ENCODE measurements at places on chromosomes 1 and 21. TPM values are rescaled to one million over a fixed set of nuclear protein-coding genes. Genes with fewer than 3 reads are reported as not detected.

GRCh38 chr1:192811594-192812239 lies 2.9 kb downstream of the RGS2 start:
- H3K4me1 ChIP-seq = peaks cover 16% of the 10 kb centered on the region
- peak overlapping the region; percentile 98 for H3K27ac ChIP-seq
- peaks cover 22% of the 10 kb centered on the region for H3K36me3 ChIP-seq
- DNase-seq = no peak

ARHGEF16 gene
- 2.2 TPM for total RNA-seq

- no peaks in the 10 kb centered on the region for H3K36me3 ChIP-seq
- H3K4me3 ChIP-seq = no peak overlapping the region
- H3K4me1 ChIP-seq = peaks cover 63% of the 10 kb centered on the region
- DNase-seq = no peak
Measured at GRCh38 chr1:53111073-53111556, 31.3 kb downstream of the SLC1A7 start.

GRCh38 chr1:115952547-115952946 lies 23.8 kb upstream of the SLC22A15 start:
- no peak overlapping the region for H3K4me3 ChIP-seq
- no peak for DNase-seq
- no peak overlapping the region for H3K27ac ChIP-seq
- H3K4me1 ChIP-seq = no peaks in the 10 kb centered on the region
- no peaks in the 10 kb centered on the region for H3K27me3 ChIP-seq

DNA sequence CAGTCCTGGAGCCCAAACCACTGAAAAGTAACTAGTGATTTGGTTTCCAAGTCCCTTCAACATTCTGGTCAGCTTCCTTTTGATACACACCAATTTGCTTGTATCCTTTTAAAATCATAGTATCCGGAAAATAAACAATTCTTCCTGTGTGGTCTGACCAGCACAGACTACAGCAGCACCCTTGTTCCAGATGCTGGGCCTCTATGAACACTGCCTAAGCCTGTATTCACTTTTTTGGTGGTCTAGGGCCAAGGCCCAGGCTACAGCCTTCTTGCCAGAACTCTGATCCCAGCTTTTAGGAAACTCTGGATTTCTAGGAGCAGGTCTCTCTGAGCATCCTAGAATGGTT lies 801 bp upstream of the DDAH1 start:
- H3K36me3 ChIP-seq = no peaks in the 10 kb centered on the region
- no peaks in the 10 kb centered on the region for H3K27me3 ChIP-seq
- peaks cover 23% of the 10 kb centered on the region for H3K4me1 ChIP-seq
- no peak for DNase-seq

DNA sequence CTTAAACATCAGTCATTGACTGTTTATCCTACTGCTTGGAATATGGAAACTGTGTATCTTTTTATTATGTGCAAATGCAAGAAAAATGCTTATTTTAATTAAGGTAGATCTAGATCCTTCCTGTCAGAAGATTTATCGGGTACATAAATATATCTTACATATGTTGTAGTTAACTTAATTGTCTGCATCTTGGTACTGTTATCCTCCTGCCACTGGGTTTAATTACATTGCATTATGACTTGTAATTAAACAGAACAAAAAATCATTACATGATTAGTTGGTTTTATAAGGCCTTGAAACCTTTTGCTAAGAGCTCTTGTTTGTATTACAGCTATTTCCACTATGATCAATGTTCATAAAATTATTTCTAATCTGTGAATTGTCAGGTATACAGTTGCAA lies 211.2 kb downstream of the PTGER3 start:
- DNase-seq = no peak
- H3K27me3 ChIP-seq = no peaks in the 10 kb centered on the region
- no peaks in the 10 kb centered on the region for H3K4me1 ChIP-seq
- H3K36me3 ChIP-seq = no peaks in the 10 kb centered on the region

DNA sequence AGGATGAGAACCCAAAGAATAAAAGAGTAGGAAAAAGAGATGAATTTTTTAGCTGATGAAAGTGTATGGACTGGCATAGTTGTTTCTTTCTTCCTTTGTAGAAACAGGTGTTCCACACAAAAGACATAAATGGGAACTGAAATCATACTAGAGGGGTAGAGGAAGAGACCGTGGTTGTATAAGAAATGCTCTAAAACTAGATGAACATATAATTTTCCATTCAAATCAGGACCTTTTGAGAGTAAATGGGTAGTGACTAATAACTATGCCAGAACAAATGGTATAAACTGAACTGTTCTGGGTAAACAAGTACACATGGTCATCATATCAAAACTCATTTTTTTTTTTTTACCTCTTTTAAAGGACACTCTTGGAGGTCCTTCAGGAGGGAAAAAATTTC lies 344.2 kb downstream of the VAV3 start:
- no peaks in the 10 kb centered on the region for H3K36me3 ChIP-seq
- H3K4me1 ChIP-seq = peaks cover 9% of the 10 kb centered on the region
- DNase-seq = no peak
- H3K4me3 ChIP-seq = no peak overlapping the region
- H3K27ac ChIP-seq = no peak overlapping the region

GRCh38 chr1:203178821-203179666 lies 3.4 kb upstream of the MYBPH start:
- no peaks in the 10 kb centered on the region for H3K27me3 ChIP-seq
- no peak for DNase-seq
- no peaks in the 10 kb centered on the region for H3K36me3 ChIP-seq
- no peak overlapping the region for H3K4me3 ChIP-seq
- no peak overlapping the region for H3K27ac ChIP-seq

DNA sequence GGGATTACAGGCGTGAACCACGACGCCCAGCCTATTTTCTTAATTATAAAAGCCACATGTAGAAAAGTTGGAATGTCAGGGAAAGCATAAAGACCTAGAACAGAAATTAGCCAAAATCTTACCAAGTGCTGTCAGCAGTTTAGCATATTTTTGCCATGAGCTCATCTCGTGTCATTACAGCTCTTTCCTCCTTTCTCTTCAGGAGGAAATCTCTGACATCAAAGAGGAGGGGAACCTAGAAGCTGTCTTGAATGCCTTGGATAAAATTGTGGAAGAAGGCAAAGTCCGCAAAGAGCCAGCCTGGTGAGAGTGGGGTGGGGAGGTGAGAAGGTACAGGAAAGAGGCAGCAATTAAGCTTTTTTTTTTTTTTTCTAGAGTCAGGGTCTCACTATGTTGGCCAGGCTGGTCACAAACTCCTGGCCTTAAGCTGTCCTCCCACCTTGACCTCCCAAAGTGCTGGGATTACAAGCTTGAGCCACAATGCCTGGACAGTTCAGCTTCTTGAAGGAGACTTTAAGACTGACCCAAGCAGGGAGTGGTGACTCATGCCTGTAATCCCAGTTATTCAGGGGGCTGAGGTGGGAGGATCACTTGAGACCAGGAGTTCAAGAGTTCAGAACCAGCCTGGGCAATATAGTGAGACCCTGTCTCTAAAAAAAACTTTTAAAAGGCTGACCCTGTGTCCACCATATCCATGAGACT lies 8.4 kb upstream of the BGLAP start:
- H3K4me3 ChIP-seq = no peak overlapping the region
- H3K4me1 ChIP-seq = no peaks in the 10 kb centered on the region
- H3K27me3 ChIP-seq = no peaks in the 10 kb centered on the region
- peaks cover 16% of the 10 kb centered on the region for H3K36me3 ChIP-seq
- no peak overlapping the region for H3K27ac ChIP-seq
- DNase-seq = no peak

OR2T35 gene
- not detected for total RNA-seq

- H3K27me3 ChIP-seq = no peaks in the 10 kb centered on the region
- no peak overlapping the region for H3K27ac ChIP-seq
- H3K4me3 ChIP-seq = no peak overlapping the region
- peaks cover 8% of the 10 kb centered on the region for H3K4me1 ChIP-seq
Measured at GRCh38 chr1:236149003-236149595, 6.8 kb downstream of the GPR137B start.

DNA sequence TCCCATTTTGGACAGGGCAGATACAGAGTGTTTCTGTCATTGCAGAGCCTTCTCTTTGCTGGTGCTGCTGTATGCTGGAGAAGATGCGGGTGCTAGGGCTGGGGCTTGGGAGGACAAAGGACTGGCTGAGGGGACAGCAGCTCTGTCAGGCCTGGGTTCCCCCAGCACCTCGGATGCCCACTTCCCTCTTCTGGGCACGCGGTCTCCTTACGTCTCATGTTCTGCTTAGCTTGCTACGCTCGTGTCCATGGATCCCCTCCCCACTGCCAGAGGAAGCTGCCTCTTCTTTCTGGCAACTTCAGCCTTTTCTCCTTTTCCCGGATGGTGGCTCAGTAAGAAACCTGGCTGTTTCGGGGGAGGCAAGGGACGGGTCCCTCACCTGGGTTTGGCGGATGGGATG lies 75.7 kb downstream of the ARHGEF10L start:
- no peak overlapping the region for H3K27ac ChIP-seq
- no peak for DNase-seq
- no peak overlapping the region for H3K4me3 ChIP-seq
- H3K36me3 ChIP-seq = no peaks in the 10 kb centered on the region

DNA sequence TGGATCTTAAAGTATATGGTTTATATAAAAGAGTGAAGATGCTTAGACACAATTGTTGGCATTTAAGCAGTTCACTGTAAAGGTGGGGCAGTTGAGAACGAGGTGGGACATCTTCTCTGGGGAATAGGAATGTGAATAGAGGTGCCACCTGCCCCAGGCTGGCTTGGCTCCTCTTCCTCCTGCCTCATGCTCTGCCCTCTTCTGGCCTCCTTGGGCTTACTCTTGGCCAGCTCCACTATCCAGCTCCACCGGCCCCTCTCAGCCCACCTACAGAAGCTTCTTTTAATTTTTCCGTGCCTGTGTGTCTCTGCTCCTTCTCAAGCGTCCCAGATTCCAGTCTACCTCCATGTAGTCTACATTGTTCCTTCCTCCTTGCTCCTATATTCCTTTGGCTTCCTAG lies 122.1 kb downstream of the NUF2 start:
- H3K4me1 ChIP-seq = no peaks in the 10 kb centered on the region
- no peak overlapping the region for H3K4me3 ChIP-seq
- DNase-seq = no peak
- H3K27me3 ChIP-seq = no peaks in the 10 kb centered on the region
- no peak overlapping the region for H3K27ac ChIP-seq

KRTAP19-3 gene
- not detected for total RNA-seq

PTBP2 gene
- total RNA-seq = 162 TPM

C1orf94 gene
- not detected for total RNA-seq

- no peaks in the 10 kb centered on the region for H3K36me3 ChIP-seq
- H3K27ac ChIP-seq = no peak overlapping the region
- no peaks in the 10 kb centered on the region for H3K4me1 ChIP-seq
- H3K4me3 ChIP-seq = no peak overlapping the region
- H3K27me3 ChIP-seq = no peaks in the 10 kb centered on the region
Measured at GRCh38 chr1:53258216-53258615, 19.9 kb upstream of the MAGOH start.

C1orf21 gene
- total RNA-seq = 56.2 TPM

- no peak overlapping the region for H3K27ac ChIP-seq
- H3K27me3 ChIP-seq = no peaks in the 10 kb centered on the region
- no peak overlapping the region for H3K4me3 ChIP-seq
- peaks cover 21% of the 10 kb centered on the region for H3K4me1 ChIP-seq
- no peak for DNase-seq
- no peaks in the 10 kb centered on the region for H3K36me3 ChIP-seq
Measured at GRCh38 chr1:71656902-71657301, 576.1 kb upstream of the ZRANB2 start.

KCNK1 gene
- total RNA-seq = 1.4 TPM

NECTIN4 gene
- not detected for total RNA-seq

DNA sequence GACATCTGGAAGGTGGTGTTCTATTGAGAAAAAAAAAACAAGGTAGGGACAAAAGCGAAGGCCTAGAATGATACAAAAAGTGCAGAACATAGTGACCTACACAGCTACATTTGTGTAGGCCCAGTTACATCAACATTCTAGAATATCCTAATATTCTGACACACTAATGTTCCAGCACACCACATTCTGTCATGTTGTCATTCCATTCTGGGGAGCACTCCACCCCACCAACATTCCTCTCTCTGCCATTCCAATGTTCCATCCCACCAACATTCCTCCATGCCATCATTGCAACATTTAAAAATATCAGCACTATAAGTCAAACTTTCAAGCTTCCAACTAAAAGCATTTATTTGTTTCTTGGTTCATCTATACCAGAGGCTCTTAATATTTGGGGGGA lies 28.5 kb downstream of the COA7 start:
- no peak overlapping the region for H3K4me3 ChIP-seq
- no peaks in the 10 kb centered on the region for H3K36me3 ChIP-seq
- no peak for DNase-seq
- no peaks in the 10 kb centered on the region for H3K27me3 ChIP-seq
- no peaks in the 10 kb centered on the region for H3K4me1 ChIP-seq
- no peak overlapping the region for H3K27ac ChIP-seq

GRCh38 chr1:59062743-59063142 lies 234.2 kb upstream of the FGGY start:
- no peaks in the 10 kb centered on the region for H3K27me3 ChIP-seq
- H3K27ac ChIP-seq = peak overlapping the region; percentile 70
- peak; percentile 68 for DNase-seq
- no peak overlapping the region for H3K4me3 ChIP-seq

IKBKE gene
- 3.0 TPM for total RNA-seq

DNA sequence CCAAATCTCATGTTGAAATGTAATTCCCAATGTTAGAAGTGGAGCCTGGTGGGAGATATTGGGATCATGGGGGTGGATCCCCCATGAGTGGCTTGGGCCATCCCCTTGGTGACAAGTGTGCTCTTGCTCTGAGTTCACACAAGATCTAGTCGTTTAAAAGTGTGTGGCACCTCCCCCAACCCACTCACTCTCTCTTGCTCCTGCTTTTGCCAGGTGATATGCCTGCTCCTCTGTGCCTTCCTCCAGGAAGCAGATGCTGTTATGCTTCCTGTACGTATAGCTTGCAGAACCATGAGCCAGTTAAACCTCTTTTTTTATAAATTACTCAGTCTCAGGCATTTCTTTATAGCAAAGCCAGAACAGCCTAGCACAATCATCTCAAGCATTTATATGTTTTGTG lies 23.0 kb upstream of the HSPA13 start:
- H3K36me3 ChIP-seq = no peaks in the 10 kb centered on the region
- H3K4me3 ChIP-seq = no peak overlapping the region
- no peaks in the 10 kb centered on the region for H3K27me3 ChIP-seq
- no peaks in the 10 kb centered on the region for H3K4me1 ChIP-seq

OR6K3 gene
- not detected for total RNA-seq

- H3K36me3 ChIP-seq = no peaks in the 10 kb centered on the region
- no peaks in the 10 kb centered on the region for H3K27me3 ChIP-seq
- H3K4me3 ChIP-seq = no peak overlapping the region
- no peak for DNase-seq
- no peaks in the 10 kb centered on the region for H3K4me1 ChIP-seq
Measured at GRCh38 chr1:89649783-89650182, 16.9 kb downstream of the LRRC8C start.

- DNase-seq = no peak
- H3K4me1 ChIP-seq = no peaks in the 10 kb centered on the region
- no peak overlapping the region for H3K27ac ChIP-seq
- no peaks in the 10 kb centered on the region for H3K27me3 ChIP-seq
Measured at GRCh38 chr1:177354247-177354646, 183.5 kb downstream of the BRINP2 start.

DNA sequence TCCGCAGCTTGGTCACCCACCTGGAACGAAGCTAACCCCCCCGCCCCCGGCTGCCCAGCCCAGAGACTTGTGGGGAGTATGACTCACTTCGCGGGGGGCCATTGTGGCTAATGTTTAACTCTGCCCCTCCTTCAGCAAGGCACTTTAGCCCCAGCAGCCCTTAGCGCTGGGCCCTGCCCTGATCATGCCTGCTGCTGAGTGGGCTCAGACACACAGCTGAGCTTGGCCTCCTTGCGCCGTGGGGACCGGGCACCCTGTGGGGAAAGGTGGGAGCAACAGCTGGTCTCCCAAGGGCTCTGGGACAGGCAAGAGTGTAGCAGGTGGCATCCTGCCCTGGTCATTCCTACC lies 6.3 kb upstream of the LAD1 start:
- no peak overlapping the region for H3K4me3 ChIP-seq
- H3K27me3 ChIP-seq = peaks cover 16% of the 10 kb centered on the region
- H3K36me3 ChIP-seq = no peaks in the 10 kb centered on the region
- no peak for DNase-seq
- no peak overlapping the region for H3K27ac ChIP-seq
- no peaks in the 10 kb centered on the region for H3K4me1 ChIP-seq

OR10T2 gene
- total RNA-seq = not detected

All from sigmoid colon (tissue), 7 donors.